ENCODE measurements at places on chromosomes 3 and 15. TPM values are rescaled to one million over a fixed set of nuclear protein-coding genes. Genes with fewer than 3 reads are reported as not detected.

- no peak for DNase-seq
- no peak overlapping the region for H3K4me3 ChIP-seq
- no peaks in the 10 kb centered on the region for H3K4me1 ChIP-seq
- no peak overlapping the region for H3K27ac ChIP-seq
Measured at GRCh38 chr15:56184516-56184915, 59.2 kb downstream of the RFX7 start.

DNA sequence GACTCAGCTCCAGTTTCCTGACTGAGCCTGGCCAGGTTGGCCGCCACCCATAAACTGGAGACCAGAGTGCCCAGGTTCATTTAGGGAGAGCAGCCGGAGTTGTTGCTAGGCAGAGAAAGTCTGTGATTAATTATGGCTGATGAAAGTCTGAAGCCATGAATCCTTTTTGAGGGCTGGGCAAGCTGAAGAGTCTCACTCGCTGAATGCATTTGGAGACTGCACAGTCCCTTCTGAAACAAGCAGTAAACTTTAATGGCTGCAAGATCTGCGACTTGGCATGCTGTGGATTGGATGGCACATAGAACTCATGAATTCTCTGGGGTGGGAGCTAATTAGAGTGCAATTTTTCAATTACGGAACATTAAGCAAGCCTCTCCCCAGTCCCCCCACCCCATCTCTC is 282.1 kb downstream of the RPLP1 start:
- H3K36me3 ChIP-seq: no peaks in the 10 kb centered on the region
- DNase-seq: no peak
- no peaks in the 10 kb centered on the region for H3K27me3 ChIP-seq

DNA sequence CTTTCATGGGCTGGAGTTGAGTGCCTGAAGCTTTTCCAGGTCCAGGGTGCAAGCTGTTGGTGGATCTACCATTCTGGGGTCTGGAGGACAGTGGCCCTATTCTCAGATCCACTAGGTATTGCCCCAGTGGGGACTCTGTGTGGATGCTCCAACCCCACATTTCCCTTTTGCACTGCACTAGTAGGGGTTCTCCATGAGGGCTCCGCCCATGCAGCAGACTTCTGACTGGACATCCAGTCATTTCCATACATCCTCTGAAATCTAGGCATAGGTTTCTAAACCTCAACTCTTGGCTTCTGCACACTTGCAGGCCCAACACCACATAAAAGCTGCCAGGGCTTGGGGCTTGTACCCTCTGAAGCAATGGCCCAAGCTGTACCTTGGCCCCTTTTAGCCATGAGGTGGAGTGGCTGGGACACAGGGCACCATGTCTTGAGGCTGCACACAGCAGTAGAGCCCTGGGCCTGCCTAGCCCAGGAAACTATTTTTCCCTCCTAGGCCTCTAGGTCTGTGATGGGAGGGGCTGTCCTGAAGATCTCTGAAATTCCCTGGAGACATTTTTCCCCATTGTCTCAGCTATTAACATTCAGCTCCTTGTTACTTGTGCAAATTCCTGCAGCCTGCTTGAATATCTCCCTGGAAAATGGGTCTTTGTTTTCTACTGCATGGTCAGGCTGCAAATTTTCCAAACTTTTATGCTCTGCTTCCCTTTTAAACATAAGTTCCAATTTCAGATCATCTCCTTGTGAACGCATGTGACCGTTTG is 6.0 kb upstream of the HACD2 start:
- H3K4me1 ChIP-seq: peaks cover 8% of the 10 kb centered on the region
- H3K27me3 ChIP-seq: no peaks in the 10 kb centered on the region
- H3K4me3 ChIP-seq: no peak overlapping the region

GRCh38 chr15:35627696-35628095 is 81.7 kb upstream of the DPH6 start:
- no peaks in the 10 kb centered on the region for H3K27me3 ChIP-seq
- H3K27ac ChIP-seq: no peak overlapping the region
- no peaks in the 10 kb centered on the region for H3K36me3 ChIP-seq
- peaks cover 18% of the 10 kb centered on the region for H3K4me1 ChIP-seq

GRCh38 chr15:70855764-70856163 is 1.8 kb upstream of the LARP6 start:
- peaks cover 18% of the 10 kb centered on the region for H3K27me3 ChIP-seq
- no peak overlapping the region for H3K27ac ChIP-seq
- no peaks in the 10 kb centered on the region for H3K36me3 ChIP-seq
- H3K4me3 ChIP-seq: no peak overlapping the region
- DNase-seq: no peak
- no peaks in the 10 kb centered on the region for H3K4me1 ChIP-seq

GRCh38 chr15:52020221-52021085 is 1.4 kb downstream of the MAPK6 start:
- H3K4me3 ChIP-seq: peak overlapping the region; percentile 64
- no peak for DNase-seq
- no peaks in the 10 kb centered on the region for H3K27me3 ChIP-seq
- peak overlapping the region; percentile 89 for H3K27ac ChIP-seq

DNA sequence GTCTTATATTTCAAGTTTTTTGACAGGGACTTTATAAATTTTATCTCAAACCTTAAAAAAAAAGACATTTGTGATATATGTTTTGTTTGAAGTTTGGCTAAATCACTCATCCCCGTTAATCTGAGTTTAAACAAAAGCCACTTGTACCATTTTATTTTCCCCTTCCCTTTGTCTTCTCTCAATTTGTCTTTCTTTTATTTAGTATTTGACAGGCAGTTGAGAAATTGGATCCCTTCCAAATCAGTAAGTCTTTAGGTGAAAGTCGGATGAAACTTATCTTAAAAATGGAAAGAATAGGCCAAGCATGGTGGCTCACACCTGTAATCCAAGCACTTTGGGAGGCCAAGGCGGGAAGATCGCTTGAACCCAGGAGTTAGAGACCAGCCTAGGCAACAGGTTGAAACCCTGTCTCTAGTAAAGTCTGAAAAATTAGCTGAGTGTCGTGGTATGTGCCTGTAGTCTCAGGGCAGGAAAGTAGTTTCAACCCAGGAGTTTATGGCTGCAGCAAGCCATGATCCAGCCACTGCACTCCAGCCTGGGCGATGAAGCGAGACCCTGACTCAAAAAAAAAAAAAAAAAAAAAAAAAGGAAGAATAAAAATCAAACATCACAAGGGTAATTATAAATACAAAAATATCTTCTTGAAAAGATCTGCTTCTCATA is 394.6 kb upstream of the TPM1 start:
- peaks cover 8% of the 10 kb centered on the region for H3K4me1 ChIP-seq
- H3K36me3 ChIP-seq: peaks cover under 1% of the 10 kb centered on the region

- H3K36me3 ChIP-seq: no peaks in the 10 kb centered on the region
- DNase-seq: no peak
- no peaks in the 10 kb centered on the region for H3K4me1 ChIP-seq
- no peak overlapping the region for H3K27ac ChIP-seq
Measured at GRCh38 chr15:34782901-34783300, 12.4 kb downstream of the ACTC1 start.

- H3K36me3 ChIP-seq: no peaks in the 10 kb centered on the region
- no peak overlapping the region for H3K27ac ChIP-seq
- no peak overlapping the region for H3K4me3 ChIP-seq
- H3K4me1 ChIP-seq: peaks cover 37% of the 10 kb centered on the region
- no peak for DNase-seq
- H3K27me3 ChIP-seq: no peaks in the 10 kb centered on the region
Measured at GRCh38 chr15:90058775-90059174, 43.5 kb downstream of the IDH2 start.

DNA sequence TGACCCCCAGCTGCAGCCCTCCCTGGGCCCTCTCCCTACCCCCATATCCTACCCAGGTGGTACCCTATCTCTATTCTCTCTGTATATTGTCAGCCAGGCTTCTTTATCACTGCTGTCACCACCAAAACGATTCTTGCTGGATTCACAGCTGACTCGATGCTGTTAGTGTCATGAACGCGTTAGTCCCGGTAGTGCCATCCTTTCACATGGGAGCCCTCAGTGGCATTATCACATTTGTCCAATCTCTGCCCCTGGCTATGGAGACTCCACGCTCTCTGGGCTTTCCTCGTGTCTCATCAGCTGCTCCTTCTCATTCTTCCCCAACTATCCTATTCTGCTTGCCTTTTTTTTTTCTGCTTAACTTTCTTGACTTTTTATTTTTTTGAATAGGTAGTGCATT is 7.0 kb downstream of the SCAMP5 start:
- no peaks in the 10 kb centered on the region for H3K36me3 ChIP-seq
- no peaks in the 10 kb centered on the region for H3K4me1 ChIP-seq
- no peak overlapping the region for H3K27ac ChIP-seq
- no peak overlapping the region for H3K4me3 ChIP-seq

DNA sequence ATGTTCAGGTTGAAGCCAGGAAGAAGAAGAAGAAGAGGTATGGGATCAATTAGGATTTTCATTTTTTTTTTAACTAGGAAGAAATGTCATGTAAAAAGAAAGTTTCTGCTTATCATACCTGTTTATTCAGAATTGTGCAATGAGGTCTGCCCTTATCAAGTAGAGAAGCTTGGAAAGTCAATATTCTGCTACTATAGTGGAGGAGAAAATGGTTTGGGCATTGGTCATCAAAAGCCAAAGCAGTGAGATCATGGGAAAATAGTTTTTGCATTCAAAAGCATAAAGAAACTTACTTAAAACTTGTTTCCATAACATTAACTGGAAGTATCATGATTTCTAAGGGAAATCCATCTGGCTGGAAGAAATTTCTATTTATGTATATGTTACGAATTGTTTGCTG is 1239.2 kb downstream of the NSUN3 start:
- DNase-seq: no peak
- no peaks in the 10 kb centered on the region for H3K36me3 ChIP-seq
- H3K27ac ChIP-seq: no peak overlapping the region
- no peaks in the 10 kb centered on the region for H3K27me3 ChIP-seq
- no peaks in the 10 kb centered on the region for H3K4me1 ChIP-seq

GRCh38 chr3:64894006-64894405 is 206.2 kb upstream of the ADAMTS9 start:
- H3K27me3 ChIP-seq: no peaks in the 10 kb centered on the region
- no peaks in the 10 kb centered on the region for H3K36me3 ChIP-seq
- H3K27ac ChIP-seq: no peak overlapping the region
- peaks cover 10% of the 10 kb centered on the region for H3K4me1 ChIP-seq
- no peak overlapping the region for H3K4me3 ChIP-seq

GRCh38 chr3:67646586-67647234 is 7.7 kb downstream of the SUCLG2 start:
- no peaks in the 10 kb centered on the region for H3K4me1 ChIP-seq
- no peaks in the 10 kb centered on the region for H3K27me3 ChIP-seq
- no peak overlapping the region for H3K4me3 ChIP-seq
- no peak for DNase-seq

GRCh38 chr3:78154521-78155186 is 1114.8 kb downstream of the ROBO2 start:
- DNase-seq: no peak
- H3K27ac ChIP-seq: no peak overlapping the region
- no peak overlapping the region for H3K4me3 ChIP-seq
- H3K4me1 ChIP-seq: no peaks in the 10 kb centered on the region
- no peaks in the 10 kb centered on the region for H3K27me3 ChIP-seq
- no peaks in the 10 kb centered on the region for H3K36me3 ChIP-seq

The HDGFL3 gene
- 92.0 TPM for total RNA-seq

The CAMK2N2 gene
- 0.71 TPM for total RNA-seq

The CLDN18 gene
- total RNA-seq: not detected

Data from neural progenitor cell (in vitro differentiated cells).